ENCODE measurements at places on chromosomes 5 and 9. TPM values are rescaled to one million over a fixed set of nuclear protein-coding genes. Genes with fewer than 3 reads are reported as not detected.

CNOT8 gene
- 203 TPM for polyA plus RNA-seq

ACOT12 gene
- not detected for polyA plus RNA-seq

FGFR4 gene
- polyA plus RNA-seq: not detected

CAVIN4 gene
- polyA plus RNA-seq: not detected

PDCD1LG2 gene
- polyA plus RNA-seq: not detected

GPR151 gene
- not detected for polyA plus RNA-seq

FOXD4L4 gene
- polyA plus RNA-seq: not detected

PCDH1 gene
- not detected for polyA plus RNA-seq

BNC2 gene
- polyA plus RNA-seq: not detected

TRPM6 gene
- polyA plus RNA-seq: not detected

HAPLN1 gene
- polyA plus RNA-seq: not detected

OR1J2 gene
- not detected for polyA plus RNA-seq

OR1Q1 gene
- not detected for polyA plus RNA-seq

LURAP1L gene
- not detected for polyA plus RNA-seq

PCDHB4 gene
- polyA plus RNA-seq: not detected

C9orf153 gene
- polyA plus RNA-seq: not detected

EFCAB9 gene
- polyA plus RNA-seq: not detected

FAM151B gene
- polyA plus RNA-seq: not detected

ACTBL2 gene
- polyA plus RNA-seq: not detected

EIF4E1B gene
- not detected for polyA plus RNA-seq

AK8 gene
- polyA plus RNA-seq: 4.2 TPM

OBP2B gene
- not detected for polyA plus RNA-seq

PCDHA1 gene
- polyA plus RNA-seq: not detected

GGTA1 gene
- polyA plus RNA-seq: 0.22 TPM

SLC6A7 gene
- polyA plus RNA-seq: not detected
